HFFc6 (cell line): ENCODE measurements at places on chromosomes 3 and 15. TPM values are rescaled to one million over a fixed set of nuclear protein-coding genes. Genes with fewer than 3 reads are reported as not detected.

SCG5 gene
- 2.5 to 5.5 TPM (median 3.8 TPM) in 3 replicates for total RNA-seq

AQP9 gene
- total RNA-seq: not detected in 3 replicates

SEMA6D gene
- total RNA-seq: 1.7 to 2.0 TPM (median 1.8 TPM) in 3 replicates

CDC25A gene
- 5.9 to 12.1 TPM (median 11.1 TPM) in 3 replicates for total RNA-seq

ALDH1A2 gene
- not detected in 3 replicates for total RNA-seq

GABRG3 gene
- not detected in 3 replicates for total RNA-seq

C3orf85 gene
- total RNA-seq: not detected in 3 replicates

GOLGA8J gene
- total RNA-seq: not detected in 3 replicates

SATB1 gene
- 2.4 to 4.5 TPM (median 2.9 TPM) in 3 replicates for total RNA-seq

SYNM gene
- 4.6 to 7.6 TPM (median 5.4 TPM) in 3 replicates for total RNA-seq

ICE2 gene
- total RNA-seq: 31.6 to 36.9 TPM (median 34.0 TPM) in 3 replicates

SLC26A6 gene
- 14.7 to 15.8 TPM (median 15.1 TPM) in 3 replicates for total RNA-seq

HRG gene
- total RNA-seq: not detected in 2 replicates

TEX264 gene
- 39.2 to 57.8 TPM (median 55.0 TPM) in 3 replicates for total RNA-seq

CNTN6 gene
- not detected in 2 replicates for total RNA-seq

GPR149 gene
- total RNA-seq: not detected in 2 replicates

ZPLD1 gene
- 0.07 to 0.26 TPM (median 0.11 TPM) in 3 replicates for total RNA-seq

CALML4 gene
- total RNA-seq: 0.71 and 1.0 TPM in 2 replicates

ST3GAL6 gene
- not detected in 3 replicates for total RNA-seq

ACVR2B gene
- total RNA-seq: 0.89 to 1.1 TPM (median 1.1 TPM) in 3 replicates

DUOXA1 gene
- total RNA-seq: 0.12 to 0.15 TPM in 2 of 3 replicates, not detected in the other

CFAP100 gene
- total RNA-seq: not detected in 3 replicates

EAF2 gene
- total RNA-seq: 1.3 to 1.7 TPM (median 1.6 TPM) in 3 replicates

STOML1 gene
- 21.4 to 32.3 TPM (median 30.6 TPM) in 3 replicates for total RNA-seq

GRK7 gene
- not detected in 3 replicates for total RNA-seq

CEMIP gene
- total RNA-seq: 5.3 to 51.4 TPM (median 18.8 TPM) in 3 replicates

PP2D1 gene
- total RNA-seq: not detected in 3 replicates

ADAMTS17 gene
- total RNA-seq: not detected in 2 replicates

ISLR2 gene
- 0.06 TPM in 1 of 3 replicates, not detected in the others for total RNA-seq

RARRES1 gene
- 0.36 to 0.99 TPM in 2 of 3 replicates, not detected in the other for total RNA-seq

RAD51 gene
- total RNA-seq: 8.2 to 17.4 TPM (median 11.9 TPM) in 3 replicates
